Esophagus squamous epithelium (tissue), 5 donors: ENCODE measurements at places on chromosomes 2 and 18. TPM values are rescaled to one million over a fixed set of nuclear protein-coding genes. Genes with fewer than 3 reads are reported as not detected.

DNA sequence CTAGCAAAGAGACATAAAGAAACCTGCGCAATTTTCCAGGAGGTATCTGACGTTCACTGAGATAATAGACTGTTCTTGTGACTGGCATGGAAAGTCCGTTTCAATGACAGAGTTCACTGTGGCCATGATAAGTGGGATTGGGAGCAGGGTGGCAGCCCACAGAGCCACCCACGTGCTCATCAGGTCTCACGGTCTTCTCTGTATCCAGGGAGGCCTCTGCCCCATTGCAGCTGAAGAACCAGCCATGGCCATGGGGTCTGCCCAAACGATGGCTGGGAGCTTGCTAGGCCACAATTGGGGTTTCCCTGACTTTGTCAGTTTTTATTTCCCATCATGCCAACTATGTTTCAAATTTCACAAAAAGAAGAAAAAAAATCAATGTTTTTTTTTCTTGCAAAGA is 57.2 kb downstream of the PDCL3 start:
- H3K36me3 ChIP-seq, result no peaks in the 10 kb centered on the region
- H3K4me3 ChIP-seq, result no peak overlapping the region
- no peak overlapping the region for H3K27ac ChIP-seq
- no peak for DNase-seq

DNA sequence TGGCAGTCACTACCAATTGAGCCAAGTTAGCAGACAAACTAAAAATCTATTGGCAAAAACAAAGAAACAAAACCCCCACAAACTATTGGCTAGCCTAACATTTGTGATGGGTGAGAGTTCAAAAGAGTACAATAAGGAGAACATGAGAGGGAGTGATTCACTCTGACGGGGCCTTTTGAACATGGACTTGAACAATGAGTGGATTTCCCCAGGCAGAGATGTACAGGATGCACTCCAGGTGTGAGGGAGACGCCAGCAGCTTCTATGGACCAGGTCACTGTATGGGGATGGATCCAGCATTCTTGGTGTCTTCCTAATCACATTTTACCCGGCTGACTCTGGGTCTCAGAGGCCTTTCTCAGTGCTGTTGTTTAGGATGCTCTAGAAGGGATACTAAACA is 167.5 kb upstream of the SMAD2 start:
- no peaks in the 10 kb centered on the region for H3K36me3 ChIP-seq
- H3K4me3 ChIP-seq, result no peak overlapping the region
- H3K4me1 ChIP-seq, result peaks cover 48% of the 10 kb centered on the region
- H3K27me3 ChIP-seq, result no peaks in the 10 kb centered on the region

The MAP4K4 gene
- 46.0 TPM for total RNA-seq

The IGFBP2 gene
- total RNA-seq, result 207 TPM
